ENCODE measurements at places on chromosomes 5 and 9.

DNA sequence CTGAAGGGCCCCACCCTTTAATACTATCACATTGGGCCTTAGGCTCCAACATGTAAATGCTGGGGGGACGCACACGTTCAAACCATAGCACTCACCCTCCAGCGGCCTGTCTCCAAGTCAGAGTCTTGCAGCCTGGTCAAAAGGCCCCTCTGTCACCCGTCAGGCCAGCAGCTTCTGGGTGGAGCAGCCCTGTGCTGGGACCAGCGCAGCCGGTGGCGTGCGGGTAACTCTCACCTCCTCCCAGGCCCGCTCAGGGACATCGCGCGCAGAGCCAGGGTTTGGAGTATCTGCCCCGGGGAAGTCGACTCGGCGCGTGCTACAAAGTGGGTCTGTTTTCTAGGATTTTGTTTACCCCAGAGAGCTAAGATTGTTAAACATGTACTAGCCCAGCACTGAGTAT lies 93.0 kb upstream of the COL5A1 start:
- no peak for DNase-seq

DNA sequence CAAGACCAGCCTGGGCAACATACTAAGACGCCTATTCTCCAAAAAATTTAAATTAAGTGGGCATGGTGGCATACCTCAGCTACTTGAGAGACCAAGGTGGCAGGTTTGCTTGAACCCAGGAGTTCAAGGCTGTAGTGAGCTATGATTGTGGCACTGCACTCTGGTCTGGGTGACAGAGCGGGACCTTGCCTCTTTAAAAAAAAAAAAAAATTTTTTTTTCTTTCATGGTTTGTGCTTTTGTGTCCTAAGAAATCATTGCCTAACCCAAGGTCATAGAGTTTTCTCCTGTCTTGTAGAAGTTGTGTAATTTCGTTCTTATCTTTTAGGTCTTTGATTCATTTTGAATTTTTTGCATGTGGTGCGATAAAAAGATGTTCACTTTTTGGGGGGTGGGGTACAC lies 12.3 kb downstream of the GPBP1 start:
- DNase-seq = no peak

DNA sequence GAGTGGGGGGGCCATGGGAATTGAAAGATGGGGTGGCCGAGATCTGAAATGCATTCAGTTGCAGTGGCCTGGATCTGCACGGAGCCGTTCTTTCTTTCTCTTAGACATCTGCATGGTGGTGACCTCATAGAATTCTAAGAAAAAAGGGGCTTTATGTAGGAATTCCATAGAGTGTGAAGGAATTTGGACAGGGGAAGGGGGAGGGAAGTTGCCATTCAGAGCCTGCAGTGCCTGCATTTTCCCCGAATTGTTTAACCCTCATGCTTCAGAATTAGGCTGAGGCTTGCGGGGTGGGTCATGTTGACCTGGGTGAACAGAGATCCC lies 4.9 kb downstream of the NEK6 start:
- DNase-seq = peak; percentile 53

- no peak for DNase-seq
Measured at GRCh38 chr5:78634634-78635033, 13.9 kb downstream of the LHFPL2 start.

GRCh38 chr5:85170183-85170582 lies 785.5 kb upstream of the EDIL3 start:
- no peak for DNase-seq

DNA sequence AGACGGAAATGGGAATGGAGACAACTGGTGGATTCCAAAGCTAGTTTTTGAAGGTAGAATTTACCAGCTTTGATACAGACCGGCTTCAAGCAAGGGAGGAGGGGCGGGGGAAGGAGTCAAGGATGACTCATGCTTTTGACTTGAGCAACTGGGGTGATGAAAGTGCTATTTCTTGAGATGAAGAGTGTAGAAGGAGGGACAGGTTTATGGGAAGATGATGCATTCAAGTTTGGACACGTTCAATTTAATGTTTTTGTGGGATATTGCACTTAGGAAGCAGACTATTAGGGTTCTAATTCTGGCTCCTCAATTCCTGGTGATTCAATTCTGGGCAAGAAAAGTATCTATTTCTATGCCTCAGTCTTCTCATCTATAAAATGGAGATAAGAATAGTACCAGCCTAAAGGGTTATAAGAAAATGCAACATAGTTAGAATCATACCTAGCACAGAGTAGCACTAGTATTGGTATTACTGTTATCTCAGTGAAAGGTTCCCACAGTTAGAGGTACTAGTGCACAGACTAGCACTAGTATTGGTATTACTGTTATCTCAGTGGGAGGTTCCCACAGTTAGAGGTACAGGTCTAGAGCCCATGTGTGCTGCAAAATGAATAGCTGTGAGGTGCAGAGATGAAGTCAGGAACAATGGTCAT lies 4.6 kb downstream of the NIPAL4 start:
- DNase-seq = no peak

GRCh38 chr5:122390154-122390553 lies 78.1 kb downstream of the SNCAIP start:
- DNase-seq = peak; percentile 46

DNA sequence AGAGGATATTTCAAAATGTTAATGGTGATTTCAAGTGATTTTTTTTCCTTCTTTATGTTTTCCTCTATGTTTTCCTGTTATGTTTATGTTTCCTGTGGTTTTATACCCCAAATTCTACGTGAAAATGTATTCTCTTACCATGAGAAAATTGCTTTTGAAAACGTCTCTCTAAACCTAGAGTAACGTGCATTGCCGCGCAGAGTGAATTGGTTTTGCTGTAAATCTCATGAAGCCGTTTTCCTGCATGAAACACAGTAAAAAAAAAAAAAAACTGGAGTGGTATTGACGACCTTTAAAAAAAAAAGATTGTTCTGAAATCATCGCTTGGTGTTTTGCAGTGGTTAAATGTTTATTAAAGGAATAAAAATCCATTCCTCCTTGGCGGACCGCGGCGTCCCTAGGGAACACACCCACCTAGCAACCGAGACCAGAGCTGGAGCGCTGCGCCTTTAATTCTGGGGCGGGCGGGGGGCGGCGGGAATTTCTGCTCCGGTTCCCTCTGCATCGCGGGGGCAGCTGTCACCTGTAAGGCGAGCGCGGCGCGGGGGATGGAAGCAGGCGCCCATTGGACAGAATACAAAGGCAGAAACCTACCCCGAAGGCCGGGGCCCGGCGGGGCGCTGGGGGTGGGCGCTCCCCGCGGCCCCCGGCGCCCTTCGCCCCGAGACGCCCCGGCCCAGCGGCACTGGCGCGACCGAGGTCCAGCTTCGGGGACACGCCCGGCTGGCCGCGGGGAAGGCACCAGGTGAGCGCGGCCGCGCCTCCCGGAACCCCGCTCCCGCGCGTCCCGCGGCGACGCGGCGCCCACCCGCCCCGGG lies at the start of gene SOWAHA:
Gene SOWAHA, plus strand, starts transcription at position 522 of the 818 bp plus-strand sequence. CDS start 320 bp downstream, outside the sequence.
- DNase-seq = peak; percentile 56
